ENCODE measurements at places on chromosomes 7 and 10. TPM values are rescaled to one million over a fixed set of nuclear protein-coding genes. Genes with fewer than 3 reads are reported as not detected.

DNA sequence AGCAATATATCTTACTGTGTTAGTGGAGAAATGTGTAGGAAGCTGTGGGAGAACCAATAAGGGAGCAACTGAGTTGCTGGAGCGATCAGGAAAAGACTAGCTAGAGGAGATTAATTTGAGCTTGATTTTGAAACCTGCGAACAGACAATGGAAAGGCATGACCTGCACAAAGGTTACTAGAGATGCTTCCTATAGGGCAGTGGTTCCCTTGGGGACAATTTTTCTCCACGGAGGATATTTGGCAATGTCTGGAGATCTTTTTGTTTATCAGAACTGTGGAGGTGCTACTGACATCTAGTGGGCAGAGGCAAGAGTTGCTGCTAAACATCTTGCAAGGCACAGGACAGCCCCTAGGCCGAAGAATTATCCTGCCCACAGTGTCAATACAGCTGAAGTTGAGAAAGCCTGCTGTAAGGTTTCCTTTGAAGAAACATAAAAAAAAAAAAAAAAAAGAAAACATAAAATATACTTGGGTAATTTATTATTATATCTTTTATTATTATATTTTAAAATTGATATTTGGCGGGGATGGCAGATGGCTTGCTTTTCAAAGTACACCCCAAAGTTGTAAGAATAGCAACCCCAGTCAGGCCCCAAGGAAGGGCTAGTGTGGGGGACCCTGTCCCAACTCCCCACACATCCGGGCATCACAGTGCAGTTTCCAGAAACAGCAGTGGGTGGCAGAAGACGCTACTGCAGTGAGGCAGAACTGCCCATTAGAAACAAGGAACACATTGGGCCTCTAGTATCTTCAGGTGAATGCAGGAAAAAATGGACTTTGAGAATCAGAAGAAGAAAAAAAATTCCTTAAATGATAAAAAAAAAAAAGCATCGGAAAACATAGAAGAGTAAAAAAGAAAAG is 481.6 kb downstream of the SH2D4B start:
- peak; percentile 76 for DNase-seq

DNA sequence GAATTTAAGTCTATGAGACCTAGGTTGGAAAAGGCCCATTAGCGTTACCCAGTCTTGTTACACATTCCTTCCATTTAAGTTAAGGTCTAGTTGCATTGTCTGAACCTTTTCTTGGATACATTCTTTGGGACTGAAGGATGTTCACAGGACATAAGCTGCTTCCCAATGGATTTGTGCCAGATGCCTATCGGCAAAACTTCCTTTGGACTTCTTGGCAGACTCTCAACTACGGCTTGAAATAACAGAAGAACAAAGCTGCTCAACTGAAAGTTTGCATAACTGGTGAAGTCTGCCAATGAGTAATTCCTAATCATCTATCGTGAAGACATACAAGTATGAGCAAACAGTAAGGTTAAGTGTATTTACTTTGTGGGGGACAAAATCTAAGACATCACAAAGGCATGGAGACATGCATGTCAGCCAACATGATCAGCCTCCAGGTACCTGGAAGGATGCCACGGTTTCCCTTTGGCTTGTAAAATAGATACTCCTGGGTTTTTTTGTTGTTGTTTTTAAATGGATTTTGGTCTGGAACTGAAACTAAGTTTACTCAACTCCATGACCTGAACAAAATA is 35.4 kb downstream of the MALSU1 start:
- peak; percentile 81 for DNase-seq

DNA sequence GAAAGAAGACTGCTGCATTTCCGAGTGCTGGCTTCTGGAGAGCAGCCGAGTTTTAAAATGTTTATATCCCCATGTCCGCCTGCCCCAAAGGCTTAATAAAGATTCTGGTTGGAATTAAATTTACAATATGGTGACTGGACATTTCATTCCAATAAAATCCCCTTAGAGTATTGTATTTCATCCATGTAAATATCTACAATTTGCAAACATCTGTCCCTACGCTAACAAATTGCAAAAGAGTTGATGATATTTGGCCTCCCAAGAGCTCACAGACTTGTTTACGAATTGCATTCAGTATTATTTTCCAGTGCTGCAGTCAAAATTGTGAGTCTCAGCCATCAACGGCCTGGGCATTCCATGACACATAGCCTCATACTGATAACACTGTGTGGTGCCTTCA is 50.1 kb downstream of the PLEKHS1 start:
- DNase-seq: peak; percentile 39

GRCh38 chr10:23918090-23918723 is 290.7 kb upstream of the KIAA1217 start:
- DNase-seq: no peak

Gene PAX4
- not detected for total RNA-seq

GRCh38 chr10:101287183-101287996 is 58.1 kb upstream of the LBX1 start:
- no peak for DNase-seq

- no peak for DNase-seq
Measured at GRCh38 chr10:44427479-44427878, 42.6 kb upstream of the CXCL12 start.

Gene FXYD4
- total RNA-seq: not detected

Gene CYP3A7
- total RNA-seq: not detected

- DNase-seq: no peak
Measured at GRCh38 chr7:20786049-20786412, 655 bp downstream of the SP8 start.

Gene LRMDA
- 1.3 TPM for total RNA-seq

Gene MYH16
- total RNA-seq: not detected

DNA sequence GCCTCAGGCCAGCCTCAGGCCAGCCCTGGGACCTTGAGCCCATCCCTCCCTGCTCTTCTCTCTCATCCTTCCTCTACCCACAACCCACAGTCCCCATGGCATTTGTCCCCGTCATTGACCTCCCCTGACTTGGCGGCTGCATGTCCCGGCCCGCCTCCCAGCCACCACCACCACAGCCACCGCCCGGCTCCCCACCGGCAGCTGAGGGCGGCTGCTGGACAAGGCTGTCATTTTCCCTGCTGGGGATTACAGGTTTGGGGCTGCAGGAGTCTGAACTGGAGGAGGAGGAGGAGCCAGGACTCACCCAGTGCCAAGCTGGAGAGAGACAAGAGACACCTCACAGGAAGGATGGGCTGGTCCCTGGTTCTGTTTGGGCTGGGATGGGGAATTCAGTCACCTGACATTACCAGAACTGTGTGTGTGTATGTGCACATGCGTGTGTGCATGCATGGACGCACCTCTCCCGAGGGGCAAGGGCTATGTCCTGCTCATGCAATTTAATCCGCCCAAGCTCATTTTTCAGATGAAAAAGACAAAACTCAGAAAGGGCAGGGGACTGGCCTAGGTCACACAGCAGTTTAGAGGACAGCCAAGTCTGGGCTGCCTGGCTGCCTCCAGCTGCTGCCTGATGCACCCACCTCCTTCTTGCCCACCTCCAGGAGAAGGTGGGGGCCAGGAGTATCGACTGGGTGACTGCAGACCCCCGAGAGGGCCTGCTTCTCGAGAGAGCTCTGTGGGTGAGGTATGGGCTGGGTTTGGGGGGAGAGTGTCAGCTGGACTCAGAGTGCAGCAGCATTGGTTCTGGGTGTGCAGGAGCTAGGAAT is 113.1 kb downstream of the ZMIZ1 start:
- no peak for DNase-seq

GRCh38 chr7:149666360-149666945 is 106.9 kb downstream of the ZNF467 start:
- no peak for DNase-seq

Gene SLC26A5
- total RNA-seq: 0.58 TPM

DNA sequence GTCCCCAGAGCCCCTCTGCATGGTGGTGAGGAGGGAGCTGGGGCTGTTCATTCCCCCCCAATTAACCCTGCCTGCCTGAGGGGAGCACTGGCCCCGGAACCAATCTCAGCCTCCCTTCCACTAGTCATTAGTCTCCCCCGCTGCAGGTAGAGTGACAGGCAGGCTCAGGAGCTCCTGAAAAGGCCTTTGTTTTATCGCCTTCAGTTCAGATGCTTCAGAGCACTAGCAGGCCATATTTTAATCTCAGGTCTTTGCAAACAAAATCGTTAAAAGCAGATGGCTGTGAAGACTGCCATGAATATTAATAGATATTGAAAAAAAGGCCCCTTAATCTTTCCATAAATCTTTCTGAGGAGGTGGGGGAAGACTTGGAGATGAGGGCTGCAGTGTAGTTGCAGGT is 250.7 kb downstream of the RPS24 start:
- no peak for DNase-seq

Gene SFTPA2
- not detected for total RNA-seq

Gene CYP3A4
- 1.7 TPM for total RNA-seq

Gene ERVW-1
- total RNA-seq: not detected

DNA sequence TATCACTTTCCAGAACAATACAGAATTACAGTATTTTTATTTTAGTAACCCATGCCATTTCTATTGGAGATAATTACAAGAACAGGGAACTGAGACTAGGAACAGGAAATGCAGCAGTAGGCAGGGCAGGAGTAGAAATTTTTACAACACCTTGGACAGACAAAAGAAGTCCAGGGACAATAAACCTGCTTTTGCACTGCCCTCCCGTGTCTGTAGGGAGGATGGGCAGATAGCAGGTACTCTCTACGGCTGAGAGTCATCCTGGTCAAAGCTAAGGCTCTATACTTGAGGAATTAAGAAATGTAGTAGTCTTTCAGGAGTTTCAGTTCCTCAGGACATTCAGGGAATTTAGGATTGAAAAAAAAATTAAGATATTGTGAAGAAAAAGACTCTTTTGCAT is 63.4 kb downstream of the VAX1 start:
- peak; percentile 7 for DNase-seq

GRCh38 chr10:103651783-103652476 is 158.4 kb downstream of the NEURL1 start:
- DNase-seq: no peak

DNA sequence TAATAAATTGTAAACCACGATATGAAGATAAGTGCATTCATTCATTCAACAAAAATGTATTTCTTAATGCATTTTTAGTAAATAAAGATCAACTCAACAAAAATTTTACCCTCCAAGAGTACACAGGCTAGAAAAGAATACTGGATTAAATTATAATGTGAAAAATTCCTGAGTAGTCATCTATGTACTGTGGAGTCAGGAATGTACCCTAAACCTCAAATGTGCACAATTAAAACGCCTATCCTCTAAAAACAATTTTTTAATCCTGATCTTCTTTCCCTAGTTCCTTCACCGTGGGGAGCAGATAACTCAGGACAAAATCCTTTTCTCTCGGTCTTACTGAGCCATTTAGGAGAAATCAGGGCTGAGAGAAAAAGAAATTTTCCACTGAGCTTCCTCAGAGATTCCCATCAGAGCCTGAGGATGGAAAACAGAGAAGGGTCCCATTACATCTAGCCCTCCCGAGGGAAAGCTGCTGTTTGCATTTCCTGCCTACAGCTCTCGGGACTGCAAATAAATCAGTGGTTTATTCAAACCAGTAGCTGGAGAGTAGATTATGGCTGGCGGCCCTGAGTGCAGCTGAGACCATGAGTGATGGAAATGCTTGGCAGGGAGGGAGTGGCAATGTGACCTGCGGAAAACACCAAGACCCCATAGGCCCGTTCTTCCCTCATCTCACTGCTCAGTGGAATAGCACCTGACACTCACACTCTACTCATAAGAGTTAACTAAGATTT is 7.4 kb downstream of the TAS2R40 start:
- peak; percentile 51 for DNase-seq

Gene TMEM270
- not detected for total RNA-seq

GRCh38 chr10:127275793-127276450 is 79.5 kb upstream of the INSYN2A start:
- DNase-seq: no peak

Gene NACAD
- total RNA-seq: 0.92 TPM

Gene LIPK
- total RNA-seq: not detected

GRCh38 chr10:101745074-101745696 is 30.7 kb downstream of the FGF8 start:
- peak; percentile 39 for DNase-seq

DNA sequence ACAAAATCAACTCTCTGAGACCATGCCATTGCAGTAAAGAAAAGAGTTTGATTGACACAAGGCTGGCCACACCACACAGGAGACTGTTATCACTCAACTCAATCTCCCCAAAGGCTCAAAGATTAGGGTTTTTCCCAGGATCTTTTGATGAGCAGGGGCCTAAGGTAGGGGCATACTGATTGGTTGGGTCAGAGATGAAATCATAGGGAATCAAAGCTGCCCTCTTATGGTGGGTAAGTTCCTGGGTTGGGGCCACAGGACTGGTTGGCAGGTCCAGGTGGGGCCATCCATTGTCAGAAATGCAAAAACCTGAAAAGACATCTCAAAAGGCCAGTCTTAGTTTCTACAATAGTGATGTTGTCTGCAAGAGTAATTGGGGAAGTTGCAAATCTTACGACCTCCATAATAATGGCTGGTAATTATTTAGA is 91.6 kb downstream of the AKR1D1 start:
- no peak for DNase-seq

- DNase-seq: peak; percentile 27
Measured at GRCh38 chr7:46207931-46208634, 287.0 kb upstream of the IGFBP3 start.

DNA sequence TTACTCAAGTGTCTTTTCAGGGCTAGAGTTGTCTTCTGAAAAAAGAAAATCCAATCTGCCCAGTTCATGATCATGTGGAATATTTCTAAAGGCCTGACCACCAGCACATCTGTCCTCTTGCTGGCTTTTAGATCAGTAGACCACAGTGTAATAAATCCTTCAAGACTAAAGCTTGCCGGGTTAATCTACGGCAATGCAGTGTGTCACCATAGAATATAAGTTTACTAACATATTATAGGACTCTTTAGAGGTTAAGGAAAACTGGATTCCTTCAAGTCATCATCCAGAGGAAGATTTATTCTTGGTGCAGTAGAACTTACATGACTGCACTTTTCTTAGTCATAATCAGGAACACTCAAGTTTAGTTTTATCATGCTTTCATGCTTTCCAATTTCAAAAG is 349.5 kb downstream of the SEMA3D start:
- no peak for DNase-seq

DNA sequence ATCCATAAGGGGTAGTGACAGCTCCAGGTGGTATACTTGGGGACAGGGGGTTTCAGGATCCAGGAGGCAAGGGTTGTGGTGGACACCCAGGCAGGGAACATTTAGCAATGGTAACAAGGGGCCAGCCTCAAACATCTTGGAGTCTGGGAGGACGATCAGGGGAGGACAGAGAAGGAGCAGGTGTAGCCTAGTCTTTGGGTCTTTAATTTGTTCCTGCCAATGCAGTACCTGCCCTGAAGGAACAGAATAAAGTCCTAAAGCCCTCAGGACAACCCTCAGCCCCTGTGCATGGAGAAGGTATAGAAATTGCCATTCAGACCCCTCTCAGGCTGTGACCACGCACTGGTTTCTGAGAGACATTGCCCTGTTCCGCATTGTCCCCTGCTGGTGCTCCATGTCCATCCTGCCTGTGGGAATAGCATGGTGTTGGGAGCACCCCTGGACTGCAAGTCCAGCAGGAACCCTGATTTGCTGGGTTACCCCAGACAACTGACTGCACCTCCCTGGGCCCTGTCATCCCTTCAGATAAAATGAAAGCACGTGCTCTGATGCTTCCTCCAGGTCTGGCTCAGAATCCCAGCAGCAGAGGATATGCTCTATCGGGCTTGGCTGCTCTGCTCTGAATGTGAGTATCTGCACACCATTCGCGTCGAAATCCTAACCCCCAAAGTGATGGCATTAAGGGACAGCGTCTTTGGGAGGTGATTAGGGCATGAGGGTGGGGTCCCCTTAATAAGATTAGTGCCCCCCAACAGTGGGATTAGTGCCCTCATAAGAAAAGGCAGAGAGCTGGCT is 24.2 kb downstream of the DDC start:
- no peak for DNase-seq

Gene GRID2IP
- total RNA-seq: not detected

Gene MUC12
- not detected for total RNA-seq

Gene TRIL
- total RNA-seq: 26.1 TPM
